ENCODE measurements at places on chromosomes 5 and 9. TPM values are rescaled to one million over a fixed set of nuclear protein-coding genes. Genes with fewer than 3 reads are reported as not detected.
A peak's percentile ranks its signal among the peaks of the same experiment; 100 is the strongest.

DNA sequence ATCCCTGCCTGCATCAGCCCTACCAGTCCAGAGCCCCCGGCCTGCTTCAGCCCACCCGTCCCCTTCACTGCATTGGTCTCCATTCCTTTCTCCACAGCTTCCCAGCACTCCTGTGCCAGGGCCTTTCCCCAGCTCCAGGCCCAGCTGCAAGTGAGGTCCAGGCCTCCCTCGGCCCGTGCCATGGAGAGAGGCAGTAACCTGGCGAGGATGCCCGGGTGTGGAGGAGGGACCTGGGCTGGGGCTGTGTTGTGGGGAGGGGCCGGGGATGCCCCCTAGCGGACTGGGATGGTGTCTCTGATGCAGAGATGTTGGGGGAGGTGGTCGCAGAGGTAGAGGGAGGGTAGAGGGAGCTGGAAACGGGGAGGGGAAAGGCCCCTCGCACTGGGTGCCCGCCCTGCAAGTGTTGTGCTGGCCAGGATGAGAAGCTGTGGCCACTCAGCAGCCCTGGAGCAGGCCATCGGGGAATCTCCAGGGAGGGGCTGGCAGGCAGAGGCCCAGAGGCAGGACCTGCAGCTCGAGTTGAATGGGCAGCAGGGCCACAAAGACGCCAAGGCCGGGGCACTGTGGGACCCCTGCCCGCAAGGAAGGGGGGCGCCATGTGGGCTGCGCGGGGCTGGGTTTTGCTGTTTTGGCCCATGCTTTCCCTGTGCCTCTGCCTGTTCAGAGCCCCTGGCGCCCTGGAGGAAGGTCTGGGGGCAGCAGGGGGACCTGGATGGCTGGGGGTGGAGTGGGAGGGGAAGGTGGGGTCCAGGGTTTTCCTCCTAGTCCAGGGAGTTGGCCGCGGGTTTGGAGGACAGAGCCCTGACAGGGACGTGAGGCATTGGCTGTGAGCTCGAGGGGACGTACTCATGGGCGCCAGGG, 26.0 kb upstream of the NKD2 start:
- no peak overlapping the region for H3K4me3 ChIP-seq
- H3K4me1 ChIP-seq = no peaks in the 10 kb centered on the region
- no peaks in the 10 kb centered on the region for H3K36me3 ChIP-seq
- no peak overlapping the region for H3K27ac ChIP-seq
- peak; percentile 86 for DNase-seq
- no peaks in the 10 kb centered on the region for H3K27me3 ChIP-seq

Gene LHX3
- not detected for total RNA-seq

- no peak overlapping the region for H3K4me3 ChIP-seq
- no peak for DNase-seq
- H3K27ac ChIP-seq = no peak overlapping the region
- H3K27me3 ChIP-seq = no peaks in the 10 kb centered on the region
- H3K4me1 ChIP-seq = no peaks in the 10 kb centered on the region
Observed at GRCh38 chr5:73770172-73771025, 144.4 kb downstream of the ARHGEF28 start.

- no peaks in the 10 kb centered on the region for H3K27me3 ChIP-seq
- no peak overlapping the region for H3K4me3 ChIP-seq
- no peaks in the 10 kb centered on the region for H3K4me1 ChIP-seq
- no peak for DNase-seq
- no peak overlapping the region for H3K27ac ChIP-seq
Observed at GRCh38 chr5:179311581-179311980, 33.7 kb downstream of the ADAMTS2 start.

DNA sequence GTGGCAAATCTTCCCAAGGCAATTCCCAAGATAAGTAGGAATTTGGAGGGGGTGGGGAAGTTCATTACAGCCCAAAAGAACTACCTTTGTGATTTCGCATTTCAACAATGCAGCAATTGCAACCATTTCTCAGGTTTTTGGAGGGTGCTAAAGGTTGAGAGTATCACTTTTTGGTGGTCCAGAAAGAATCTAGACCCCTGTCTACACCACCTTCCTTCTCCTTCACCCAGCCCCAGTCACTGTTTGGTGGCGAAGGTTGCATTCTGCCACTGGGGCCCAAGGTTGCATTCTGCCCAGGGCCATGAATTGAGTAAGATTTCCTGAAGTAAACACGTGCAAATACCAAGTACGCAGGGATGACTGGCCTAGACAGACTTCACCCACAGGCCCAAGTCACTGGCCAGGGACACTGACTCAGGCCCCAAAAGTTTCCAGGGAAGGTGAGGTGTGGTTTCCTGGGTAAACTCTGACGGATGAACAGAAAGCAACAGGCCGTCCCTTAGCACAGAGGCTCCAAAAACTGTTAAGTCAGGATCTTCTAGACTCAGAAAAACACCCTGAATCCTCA, 5.7 kb downstream of the PDE6A start:
- H3K36me3 ChIP-seq = no peaks in the 10 kb centered on the region
- H3K4me3 ChIP-seq = no peak overlapping the region
- DNase-seq = no peak

DNA sequence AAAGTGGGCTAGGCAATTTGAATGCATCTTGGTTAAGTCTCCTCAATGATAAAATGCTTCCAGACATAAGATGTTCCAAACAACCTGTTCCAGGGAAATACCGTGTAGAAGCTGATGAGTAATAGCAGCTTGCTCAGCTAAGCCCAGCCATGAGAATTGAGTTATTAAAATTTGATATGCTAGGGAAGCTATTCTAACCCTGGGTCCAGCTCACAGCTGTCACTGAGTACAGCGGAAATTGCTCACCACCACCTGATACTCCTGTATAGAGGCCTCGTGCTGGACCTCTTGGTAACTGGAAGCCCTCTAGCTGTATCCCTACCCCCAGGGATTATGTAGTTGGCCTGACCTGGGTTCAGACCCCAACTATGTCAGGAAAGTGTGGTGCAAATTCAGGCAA, 521.3 kb upstream of the TRPC7 start:
- H3K27me3 ChIP-seq = no peaks in the 10 kb centered on the region
- peaks cover 14% of the 10 kb centered on the region for H3K36me3 ChIP-seq
- DNase-seq = no peak
- H3K4me1 ChIP-seq = no peaks in the 10 kb centered on the region
- no peak overlapping the region for H3K4me3 ChIP-seq
- H3K27ac ChIP-seq = no peak overlapping the region

- no peaks in the 10 kb centered on the region for H3K36me3 ChIP-seq
- H3K27ac ChIP-seq = no peak overlapping the region
- no peak for DNase-seq
- H3K27me3 ChIP-seq = no peaks in the 10 kb centered on the region
- H3K4me1 ChIP-seq = no peaks in the 10 kb centered on the region
Observed at GRCh38 chr5:136086783-136087566, 45.7 kb upstream of the SMAD5 start.

Measured in H9 (cell line).